Stimulated activated CD4-positive, alpha-beta T cell treated with anti-CD3 and anti-CD28 coated beads, TNF-alpha, amount 100 ng/mL, for 48 hours (primary cell): ENCODE measurements at places on chromosomes 11 and 22.

GRCh38 chr11:68678031-68678441 lies 6.3 kb upstream of the GAL start:
- DNase-seq = no peak

DNA sequence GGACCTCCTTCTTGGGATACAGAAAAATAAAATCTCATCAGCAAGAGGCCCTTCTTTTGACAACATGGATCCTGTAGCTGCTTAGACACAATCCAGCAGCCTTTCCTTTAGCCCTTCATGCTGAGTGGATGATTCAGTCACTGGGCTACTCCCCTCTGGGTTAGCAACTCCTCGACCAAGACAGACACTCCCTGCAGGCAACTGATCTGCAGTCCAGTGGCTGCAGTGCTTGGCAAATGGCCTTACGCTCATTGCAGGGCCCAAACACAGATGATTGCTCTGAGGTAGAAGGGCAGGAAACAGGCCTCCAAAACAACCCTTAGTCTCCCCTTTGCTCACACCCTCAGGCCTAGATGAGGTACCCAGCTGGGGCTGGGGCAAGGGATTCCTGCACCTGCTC lies 73.2 kb upstream of the OPCML start:
- DNase-seq = no peak

DNA sequence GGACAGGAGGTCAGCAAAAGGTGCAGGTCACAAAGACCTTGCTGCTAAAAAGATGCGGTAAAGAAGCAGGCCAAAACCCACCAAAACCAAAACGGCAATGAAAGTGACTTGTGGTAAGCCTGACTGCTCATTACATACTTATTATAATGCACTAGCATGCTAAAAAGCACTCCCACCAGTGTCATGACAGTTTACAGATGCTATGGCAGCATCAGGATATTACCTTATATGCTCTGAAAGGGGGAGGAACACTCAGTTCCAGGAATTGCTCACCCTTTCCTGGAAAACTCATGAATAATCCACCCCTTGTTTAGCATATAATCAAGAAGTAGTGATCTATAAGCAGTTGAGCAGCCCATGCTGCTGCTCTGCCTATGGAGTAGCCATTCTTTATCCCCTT lies 45.2 kb upstream of the SLC5A12 start:
- DNase-seq = no peak

GRCh38 chr22:32395107-32395506 lies 16.9 kb downstream of the RTCB start:
- no peak for DNase-seq

DNA sequence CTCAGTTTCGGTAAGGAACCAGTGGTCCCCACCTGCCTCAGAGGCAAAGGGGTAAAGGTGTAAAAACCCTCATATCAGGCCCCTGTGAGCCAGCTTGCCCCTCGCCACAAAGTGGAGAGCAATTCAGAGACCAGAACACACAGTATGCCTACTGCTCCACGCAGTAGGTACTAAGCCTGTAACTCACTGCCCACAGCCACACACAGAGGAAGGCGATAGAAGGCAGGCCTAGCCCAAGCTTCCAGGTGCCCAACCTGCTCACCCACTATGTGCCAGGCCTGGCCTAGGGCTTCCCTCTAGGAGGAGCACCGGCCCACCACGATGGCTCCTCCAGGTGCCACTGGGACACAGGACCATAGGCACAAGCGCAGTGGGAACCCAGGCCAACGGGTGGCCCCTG lies 63.1 kb upstream of the TCF20 start:
- DNase-seq = no peak

- no peak for DNase-seq
Measured at GRCh38 chr11:121829159-121829643, 286.8 kb downstream of the BLID start.

DNA sequence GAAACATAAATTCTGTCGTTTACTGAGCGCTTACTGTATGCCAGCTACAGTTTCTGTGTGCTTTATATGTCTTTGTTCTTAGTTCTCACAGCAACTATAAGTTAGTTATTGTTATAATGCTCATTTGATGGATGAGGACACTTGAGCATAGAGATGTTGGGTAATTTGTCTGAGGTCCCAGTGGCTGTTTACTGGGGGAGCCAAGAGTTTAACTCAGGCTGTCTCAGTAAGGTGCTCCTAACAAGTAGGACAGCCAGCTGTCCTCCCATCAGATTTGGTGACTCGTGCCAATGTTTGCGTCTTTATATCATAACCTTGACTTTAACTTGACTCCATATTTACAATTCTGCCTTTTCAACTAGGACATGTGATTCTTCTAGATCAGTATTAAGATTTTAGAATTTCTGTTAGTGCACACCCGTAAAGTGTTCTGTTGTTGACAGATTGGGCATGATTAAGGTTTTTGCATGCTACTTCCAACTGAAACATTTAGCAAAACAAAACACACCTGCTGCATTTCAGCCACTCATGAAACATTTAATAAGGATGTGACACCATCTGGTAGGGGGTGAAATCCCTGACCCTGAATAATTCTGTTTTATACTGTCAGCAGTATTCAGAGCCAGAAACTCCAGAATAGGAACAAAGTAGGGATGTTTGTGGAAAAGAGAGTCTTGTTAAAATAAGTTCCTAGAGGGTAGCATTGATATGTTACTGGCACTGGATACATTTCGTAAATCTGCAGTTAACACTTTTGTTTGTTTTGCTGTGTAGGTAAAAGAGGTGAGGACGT lies 1.9 kb downstream of the REXO2 start:
- no peak for DNase-seq

DNA sequence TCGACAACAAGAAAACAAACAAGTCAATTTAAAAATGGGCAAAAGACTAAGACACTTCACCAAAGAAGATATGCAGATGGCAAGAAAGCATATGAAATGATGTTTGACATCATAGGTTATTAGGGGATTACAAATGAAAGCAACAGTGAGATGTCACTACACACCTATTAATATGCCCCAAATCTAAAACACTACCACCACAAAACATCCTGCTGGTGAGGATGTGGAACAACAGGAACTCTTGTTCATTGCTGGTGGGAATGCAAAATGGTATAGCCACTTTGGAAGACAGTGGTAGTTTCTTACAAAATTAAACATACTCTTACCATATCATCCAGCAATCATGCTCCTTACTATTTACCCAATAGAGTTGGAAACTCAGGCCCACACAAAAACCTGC lies 29.0 kb downstream of the PRRG4 start:
- DNase-seq = no peak

GRCh38 chr11:62892077-62892922 lies 11.6 kb downstream of the SLC3A2 start:
- no peak for DNase-seq

GRCh38 chr11:123559523-123559955 lies 94.9 kb downstream of the SCN3B start:
- no peak for DNase-seq

- DNase-seq = no peak
Measured at GRCh38 chr11:30451626-30452025, 128.7 kb downstream of the ARL14EP start.

DNA sequence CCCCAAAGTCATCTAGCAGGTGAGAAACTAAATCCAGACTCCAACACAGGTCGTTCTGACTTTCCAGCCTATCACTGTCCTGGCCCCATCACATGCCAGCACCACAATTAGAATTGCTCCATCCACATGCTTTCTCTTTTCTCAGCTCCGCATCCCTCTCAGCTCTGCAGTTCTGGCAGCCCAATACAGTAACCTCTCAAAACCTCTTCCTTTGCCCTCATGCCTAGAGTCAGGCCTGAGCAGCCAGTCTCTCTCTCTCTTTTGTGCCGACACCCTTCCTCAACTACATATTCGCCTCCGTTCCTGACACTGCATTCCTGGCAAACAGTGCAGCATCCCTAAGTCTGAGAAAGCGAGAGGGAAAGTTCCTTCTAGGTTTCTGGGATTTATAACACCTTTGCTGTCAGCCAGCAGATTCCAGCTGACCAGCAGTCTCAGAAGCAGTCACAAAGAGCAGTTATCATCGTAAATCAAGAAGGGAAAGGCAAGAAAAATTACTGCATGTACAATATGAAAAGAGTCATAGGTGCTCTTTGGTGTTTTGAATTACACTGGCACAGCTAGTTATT lies 258.0 kb downstream of the FAT3 start:
- no peak for DNase-seq

GRCh38 chr11:2691991-2692875 lies 7.6 kb downstream of the KCNQ1OT1 start:
- no peak for DNase-seq

DNA sequence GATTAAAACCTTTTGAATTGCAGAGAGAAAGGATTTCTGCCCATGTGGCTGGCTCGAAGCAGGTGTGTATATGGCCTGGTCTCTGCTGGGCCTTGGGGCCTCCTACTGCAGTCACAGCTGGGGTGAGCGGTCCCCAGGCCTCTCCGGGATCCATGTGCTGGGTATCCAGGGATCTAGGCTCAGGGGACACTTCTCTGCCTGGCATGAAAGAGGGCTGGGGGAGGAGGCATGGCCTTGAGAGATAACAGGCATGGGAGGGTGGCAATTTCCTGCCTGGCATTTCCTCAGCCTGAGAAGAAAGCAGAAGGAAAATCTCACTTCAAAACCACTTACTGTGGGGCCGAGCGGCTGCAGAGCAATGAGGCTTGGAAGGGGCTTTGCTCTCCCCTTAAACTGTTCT lies 20.3 kb upstream of the PARVG start:
- no peak for DNase-seq

- DNase-seq = no peak
Measured at GRCh38 chr11:12029738-12030363, 21.4 kb upstream of the DKK3 start.

DNA sequence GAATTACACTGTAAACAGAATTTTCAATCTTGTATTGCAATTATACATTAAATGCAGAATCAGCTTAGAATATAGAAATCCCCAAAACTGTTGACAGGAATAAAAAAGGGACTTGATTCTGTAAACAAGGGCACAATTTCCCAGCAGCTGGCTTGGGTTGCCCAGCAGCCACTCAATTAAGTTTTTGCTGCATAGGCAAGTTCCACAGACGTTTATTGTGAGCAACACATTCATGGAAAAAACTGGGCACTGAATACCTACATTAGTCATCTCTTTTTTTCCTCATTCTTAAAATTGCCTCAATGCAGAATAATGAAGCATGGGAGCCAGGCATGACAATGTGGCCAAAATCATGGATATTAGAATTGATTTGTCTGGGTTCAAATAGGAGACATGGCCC lies 421.8 kb upstream of the ANO5 start:
- no peak for DNase-seq

DNA sequence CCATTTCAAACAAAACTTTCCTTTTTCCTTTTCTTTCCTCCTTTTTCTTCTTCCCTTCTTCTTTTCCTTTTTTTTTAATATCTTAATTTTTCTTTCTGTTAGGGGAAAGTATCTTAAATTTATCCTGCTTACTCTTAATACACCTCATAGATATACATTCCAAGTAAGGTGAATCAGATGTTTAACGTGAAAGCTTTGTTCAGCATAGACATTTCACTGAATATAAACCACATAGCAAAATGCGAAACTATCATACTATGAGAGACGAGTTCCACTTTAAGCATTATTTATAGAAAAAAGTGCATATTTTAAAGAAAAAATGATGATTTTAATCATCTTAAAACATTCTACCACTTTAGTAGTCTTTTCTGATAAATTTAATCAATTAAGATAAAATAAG lies 137.8 kb upstream of the MTMR2 start:
- DNase-seq = no peak

GRCh38 chr11:58745705-58746364 lies 14.1 kb upstream of the GLYAT start:
- DNase-seq = no peak

GRCh38 chr22:28674121-28674563 lies 5.5 kb downstream of the TTC28 start:
- no peak for DNase-seq

GRCh38 chr22:28091486-28091885 lies 172.4 kb upstream of the PITPNB start:
- no peak for DNase-seq

DNA sequence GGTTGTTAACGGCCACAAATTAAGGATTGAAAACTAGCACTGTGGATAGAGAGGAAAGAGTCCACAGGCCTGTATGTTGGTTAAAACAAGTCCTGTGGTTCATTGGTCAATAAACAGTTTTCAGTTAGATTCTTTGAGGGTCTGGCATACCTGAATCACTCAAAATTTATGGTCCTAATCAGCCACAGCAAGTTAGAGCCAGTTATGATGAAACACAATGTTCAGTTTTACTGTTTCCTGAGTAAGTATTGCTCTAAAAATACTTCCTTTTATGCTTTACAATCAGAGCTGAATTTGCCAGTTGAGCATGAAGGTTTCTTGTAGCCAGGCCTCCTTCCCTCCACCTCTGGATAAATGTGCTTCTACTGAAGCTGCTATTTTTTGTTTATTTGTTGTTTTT lies 12.9 kb upstream of the CAT start:
- DNase-seq = no peak

- DNase-seq = no peak
Measured at GRCh38 chr11:34864424-34864823, 51.8 kb downstream of the APIP start.

GRCh38 chr11:123197711-123198110 lies 2.7 kb upstream of the CLMP start:
- DNase-seq = no peak

DNA sequence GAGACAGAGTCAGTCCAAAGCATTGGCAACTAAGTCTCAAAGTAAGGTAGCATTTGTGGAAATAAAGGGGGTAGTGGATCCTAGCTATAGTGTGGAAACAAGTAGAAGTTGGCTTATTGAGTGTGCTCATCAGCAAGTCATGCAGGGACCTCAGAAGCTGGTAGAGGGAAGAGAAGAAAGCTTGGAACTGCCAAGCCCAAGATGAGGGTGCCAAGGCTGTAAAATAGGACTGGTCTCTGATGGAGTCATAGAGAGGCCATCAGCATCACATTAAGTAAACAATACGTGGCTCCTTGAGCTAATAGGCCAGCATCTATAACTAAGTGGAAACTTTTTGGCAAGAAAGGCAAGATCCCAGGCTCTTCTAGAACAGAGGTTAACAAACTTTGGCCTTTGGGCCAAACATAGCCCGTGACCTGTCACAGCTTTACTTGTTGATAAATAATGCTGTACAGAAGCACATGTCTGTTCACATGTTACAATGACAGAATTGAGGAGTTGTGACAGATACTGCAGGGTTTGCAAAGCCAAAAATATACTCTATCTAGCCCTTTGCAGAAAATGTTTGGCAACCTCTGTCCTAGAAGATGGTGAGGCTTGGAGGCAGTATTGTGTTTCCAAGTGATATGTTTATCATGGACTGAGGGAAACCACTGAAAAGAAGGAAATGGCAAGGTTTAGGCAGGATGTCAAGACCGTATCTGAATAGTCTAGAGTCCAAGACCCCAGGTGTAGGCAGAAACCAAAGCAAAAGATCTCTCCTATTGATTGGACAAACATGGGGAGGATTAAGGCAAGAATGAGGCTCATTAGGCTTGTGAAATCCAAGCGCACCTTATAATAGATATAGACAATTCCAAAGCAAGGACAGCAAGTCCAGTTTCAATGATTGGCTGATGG lies 62.5 kb upstream of the CD44 start:
- DNase-seq = no peak
